ENCODE measurements at places on chromosomes 12 and 14. TPM values are rescaled to one million over a fixed set of nuclear protein-coding genes. Genes with fewer than 3 reads are reported as not detected.

OR5AU1 gene
- polyA plus RNA-seq = not detected

MMP14 gene
- polyA plus RNA-seq = 54.1 TPM

KIAA0586 gene
- 3.9 TPM for polyA plus RNA-seq

GPR33 gene
- not detected for polyA plus RNA-seq

RTN1 gene
- polyA plus RNA-seq = 0.58 TPM

Measured in esophagus (tissue), 2 donors.